ENCODE measurements at places on chromosomes 2 and 18. TPM values are rescaled to one million over a fixed set of nuclear protein-coding genes. Genes with fewer than 3 reads are reported as not detected.

GRCh38 chr2:155692106-155692505, 640.4 kb downstream of the NR4A2 start:
- DNase-seq, result no peak

The AQP12B gene
- not detected for total RNA-seq

DNA sequence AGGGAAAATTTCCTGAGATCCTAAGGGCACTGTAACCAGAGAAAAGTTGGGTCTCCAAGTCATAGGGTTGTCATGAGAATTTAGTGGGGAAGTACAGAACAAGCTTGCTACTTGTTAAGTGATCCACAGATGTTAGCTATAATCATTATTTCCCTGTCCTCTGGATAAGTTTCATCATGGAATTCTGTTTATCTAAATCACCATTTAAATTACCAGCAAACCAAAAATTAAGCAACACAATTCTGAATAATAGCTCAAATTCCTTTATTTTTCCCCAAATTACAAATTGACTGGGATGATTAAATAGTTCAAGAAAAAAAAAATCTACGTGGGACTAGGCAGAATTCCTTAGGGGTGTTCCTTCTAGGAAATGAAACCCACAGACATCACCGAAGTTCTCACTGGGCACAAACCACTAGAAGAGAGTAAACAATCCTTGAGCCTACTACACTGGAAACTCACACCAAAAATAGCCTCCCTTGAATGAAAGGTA, 159.5 kb downstream of the COL6A3 start:
- DNase-seq, result peak; percentile 45

The DCDC2C gene
- total RNA-seq, result not detected

- peak; percentile 19 for DNase-seq
Observed at GRCh38 chr2:6506361-6506794, 359.3 kb downstream of the CMPK2 start.

The ANKRD62 gene
- total RNA-seq, result not detected

DNA sequence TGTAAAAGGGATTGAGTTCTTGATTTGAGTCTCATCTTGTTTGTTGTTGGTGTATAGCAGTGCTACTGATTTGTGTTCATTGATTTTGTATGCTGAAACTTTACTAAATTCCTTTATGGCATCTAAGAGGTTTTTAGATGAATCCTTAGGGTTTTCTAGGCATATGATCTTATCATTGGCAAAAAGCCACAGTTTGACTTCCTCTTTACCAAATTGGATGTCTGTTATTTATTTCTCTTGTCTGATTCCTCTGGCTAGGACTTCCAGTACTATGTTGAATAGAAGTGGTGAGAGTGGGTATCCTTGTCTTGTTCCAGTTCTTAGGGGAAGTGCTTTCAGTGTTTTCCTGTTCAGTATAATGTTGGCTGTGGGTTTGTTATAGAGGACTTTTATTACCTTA, 4.8 kb downstream of the ANKAR start:
- no peak for DNase-seq

The MDH1 gene
- 407 TPM for total RNA-seq

GRCh38 chr2:72915907-72916742, 1.2 kb upstream of the EMX1 start:
- DNase-seq, result no peak

The LRP2 gene
- 0.10 TPM for total RNA-seq

DNA sequence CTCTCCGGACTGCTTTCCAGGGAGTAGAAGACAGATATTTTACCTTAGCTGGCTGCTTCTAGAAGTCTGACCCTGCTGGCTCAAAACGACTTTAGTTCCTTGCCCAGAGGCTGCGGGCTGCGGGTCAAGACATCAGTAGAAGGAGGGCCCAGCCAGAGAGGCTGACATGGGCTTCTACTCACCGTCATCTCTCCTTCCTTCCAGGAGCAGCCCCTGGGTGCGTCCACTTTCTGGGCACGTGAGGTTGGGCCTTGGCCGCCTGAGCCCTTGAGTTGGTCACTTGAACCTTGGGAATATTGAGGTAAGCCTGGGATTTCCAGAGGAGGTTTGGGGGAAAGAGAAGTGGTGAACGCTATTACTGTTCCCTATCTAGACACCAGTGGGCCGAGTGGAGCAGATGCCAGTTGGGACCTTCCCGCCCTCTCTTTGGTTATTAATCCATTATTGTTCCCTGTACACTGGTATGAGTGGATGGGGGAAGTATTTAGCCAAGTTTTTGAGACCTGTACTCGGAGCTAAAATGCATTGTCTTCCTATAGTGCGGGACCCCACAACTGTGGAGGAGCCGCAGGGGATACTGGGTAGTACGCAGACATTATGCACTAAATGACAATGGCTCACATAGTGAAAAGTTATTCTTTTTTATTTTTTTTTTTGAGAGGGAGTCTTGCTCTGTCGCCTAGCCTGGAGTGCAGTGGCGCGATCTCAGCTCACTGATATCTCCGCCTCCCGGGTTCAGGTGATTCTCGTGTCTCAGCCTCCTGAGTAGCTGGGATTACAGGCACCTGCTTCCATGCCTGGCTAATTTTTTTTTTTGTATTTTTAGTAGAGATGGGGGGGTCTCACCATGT, 26.3 kb upstream of the CASP8 start:
- DNase-seq, result no peak

DNA sequence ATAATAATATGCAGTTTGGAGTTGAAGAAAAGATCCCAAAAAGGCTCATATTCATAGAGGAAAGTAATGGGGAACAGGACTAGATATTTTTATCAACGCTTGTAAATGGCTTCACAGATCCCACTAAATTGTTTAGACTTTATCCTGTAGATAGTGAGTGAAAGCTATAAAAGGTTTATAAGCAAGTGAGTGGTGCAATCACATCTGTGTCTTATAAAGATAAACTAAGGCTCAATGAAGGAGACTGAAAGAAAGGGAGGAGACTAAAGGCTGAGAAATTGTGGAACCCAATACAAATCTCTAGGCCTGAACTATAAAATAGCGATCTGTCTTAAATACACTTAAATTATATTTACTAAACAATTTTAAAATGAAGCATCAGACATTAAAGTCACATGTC, 7.7 kb downstream of the SP3 start:
- DNase-seq, result no peak

DNA sequence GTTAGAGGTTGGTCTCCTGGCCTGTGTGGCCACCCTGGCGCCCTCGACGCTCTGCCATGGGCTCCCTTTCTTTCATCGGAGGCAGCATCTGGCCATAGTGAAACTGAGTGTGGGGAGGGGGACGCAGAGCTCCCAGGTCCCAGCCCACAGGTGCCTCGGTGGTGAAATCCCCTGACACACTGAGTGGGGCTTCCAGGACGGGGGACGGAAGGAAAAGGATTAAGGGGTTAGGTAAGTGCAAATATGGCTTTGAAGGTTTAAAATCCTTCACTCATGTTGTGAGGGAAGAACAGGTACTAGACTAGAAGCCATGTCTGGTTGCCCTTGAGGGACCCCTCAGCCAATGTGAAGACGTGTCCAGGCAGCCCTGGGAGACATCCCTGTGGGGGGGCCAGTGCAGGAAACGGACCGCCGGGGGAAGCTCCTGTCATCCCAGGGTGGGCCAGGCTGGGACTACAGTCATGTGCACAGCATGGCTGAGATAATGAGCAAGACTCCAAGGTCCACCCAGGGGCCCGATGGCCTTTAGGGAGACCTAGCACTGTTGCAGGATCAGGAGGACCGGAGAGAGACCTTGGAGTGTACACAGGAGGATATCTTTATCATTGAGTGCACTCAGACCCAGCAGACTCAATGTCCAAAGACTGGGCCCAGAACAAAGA, 36.3 kb downstream of the RTP5 start:
- DNase-seq, result no peak

The FSIP2 gene
- total RNA-seq, result under 0.01 TPM

The PJVK gene
- 1.1 TPM for total RNA-seq

DNA sequence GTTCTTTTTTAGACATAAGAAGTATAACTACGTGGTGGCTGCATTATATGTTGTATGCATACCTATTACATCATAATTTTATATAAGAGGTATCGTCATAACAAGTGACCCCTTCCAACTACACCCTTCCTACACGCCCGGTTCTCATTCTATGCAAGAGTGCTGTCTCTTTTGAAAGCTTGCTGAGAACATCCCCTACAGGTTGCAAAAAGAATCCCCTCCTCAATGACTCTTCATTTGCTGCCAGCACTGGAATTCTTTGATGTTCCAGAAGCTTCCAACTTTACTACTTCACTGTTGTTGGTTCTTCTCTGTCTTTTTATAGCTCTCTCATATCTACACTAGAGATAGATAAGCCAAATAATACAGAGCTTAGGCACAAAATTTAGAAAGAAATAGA, 66.4 kb downstream of the CDH7 start:
- no peak for DNase-seq

DNA sequence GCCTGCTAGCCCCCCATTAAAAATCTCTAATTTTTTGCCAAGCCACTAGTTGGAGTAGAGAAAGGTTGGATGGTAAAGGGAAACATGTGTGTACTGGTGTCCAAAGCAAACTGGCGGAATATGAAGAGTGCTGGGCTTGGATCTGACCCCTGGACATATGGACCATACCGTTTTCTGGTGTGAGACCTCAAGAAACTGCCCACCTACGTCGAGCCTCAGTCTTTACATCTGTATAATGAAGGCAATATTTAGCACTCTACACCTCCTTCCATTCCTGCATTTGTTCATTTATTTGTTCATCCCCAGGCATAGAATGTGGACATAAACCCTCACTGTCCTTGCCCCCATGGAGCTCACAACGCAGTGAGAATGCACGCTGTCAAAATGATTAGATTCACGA, 142.4 kb downstream of the RHBDD1 start:
- DNase-seq, result no peak

The EMILIN1 gene
- 10.8 TPM for total RNA-seq

DNA sequence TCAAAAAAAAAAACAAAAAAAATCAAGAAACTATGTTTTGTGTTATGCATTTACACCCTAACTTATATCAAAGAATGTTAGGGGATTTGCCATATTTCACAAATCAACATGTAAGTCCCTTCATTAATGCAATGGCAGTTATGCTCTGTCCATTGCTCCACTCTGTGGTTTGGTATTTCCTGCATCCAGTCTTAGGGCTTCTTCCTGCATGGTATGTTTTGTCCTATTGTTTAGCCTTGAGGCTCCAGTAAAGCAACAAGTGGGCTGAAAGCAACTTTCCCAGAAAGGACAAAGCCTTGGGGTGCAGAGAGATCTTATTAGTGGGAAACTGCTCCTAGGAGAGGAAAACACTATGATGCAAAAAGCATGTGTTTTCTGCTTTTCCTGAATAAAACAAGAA, 474.1 kb downstream of the IRS1 start:
- DNase-seq, result no peak

DNA sequence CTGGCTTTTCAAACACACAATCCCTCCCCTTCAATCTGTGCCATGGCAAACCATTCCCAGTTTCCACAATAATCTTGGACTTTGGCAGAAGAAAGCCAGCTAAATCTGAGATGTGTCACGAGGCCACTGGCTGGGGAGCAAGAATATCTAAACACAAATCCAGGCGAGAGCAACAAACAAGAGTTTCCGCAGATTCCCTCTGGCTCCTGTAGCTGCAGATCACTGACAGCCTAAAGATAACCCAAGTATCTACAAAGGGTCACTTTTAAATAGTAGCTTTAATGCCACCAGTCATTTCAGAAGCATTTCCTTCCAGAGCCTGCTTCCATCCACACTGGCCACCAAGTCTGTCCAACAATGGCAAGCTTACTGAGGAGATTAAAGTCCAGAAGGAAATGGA, 86.9 kb downstream of the ACVR1 start:
- no peak for DNase-seq

DNA sequence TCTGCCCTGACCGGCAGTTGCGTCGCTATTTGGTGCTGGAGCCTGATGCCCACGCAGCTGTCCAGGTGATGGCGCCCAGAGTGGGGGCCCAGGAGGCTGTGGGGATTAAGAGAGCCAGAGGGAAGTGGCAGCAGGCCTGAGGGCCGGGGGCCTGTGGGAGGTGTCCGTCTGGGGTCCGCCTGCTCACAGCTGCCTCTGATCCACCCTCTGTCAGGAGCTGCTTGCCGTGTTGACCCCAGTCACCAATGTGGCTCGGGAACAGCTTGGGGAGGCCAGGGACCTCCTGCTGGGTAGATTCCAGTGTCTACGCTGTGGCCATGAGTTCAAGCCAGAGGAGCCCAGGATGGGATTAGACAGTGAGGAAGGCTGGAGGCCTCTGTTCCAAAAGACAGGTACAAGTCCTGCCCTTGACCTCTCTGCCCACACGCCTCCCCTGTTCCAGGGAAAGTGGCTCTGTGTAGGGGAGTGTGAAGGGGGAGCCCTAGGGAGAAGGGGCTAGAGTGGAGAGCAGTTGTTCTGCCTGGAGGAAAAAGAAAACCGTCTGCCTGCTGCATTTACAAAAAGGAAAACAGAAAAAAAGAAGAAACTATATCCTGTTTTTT, 11.6 kb downstream of the STK11IP start:
- DNase-seq, result no peak

DNA sequence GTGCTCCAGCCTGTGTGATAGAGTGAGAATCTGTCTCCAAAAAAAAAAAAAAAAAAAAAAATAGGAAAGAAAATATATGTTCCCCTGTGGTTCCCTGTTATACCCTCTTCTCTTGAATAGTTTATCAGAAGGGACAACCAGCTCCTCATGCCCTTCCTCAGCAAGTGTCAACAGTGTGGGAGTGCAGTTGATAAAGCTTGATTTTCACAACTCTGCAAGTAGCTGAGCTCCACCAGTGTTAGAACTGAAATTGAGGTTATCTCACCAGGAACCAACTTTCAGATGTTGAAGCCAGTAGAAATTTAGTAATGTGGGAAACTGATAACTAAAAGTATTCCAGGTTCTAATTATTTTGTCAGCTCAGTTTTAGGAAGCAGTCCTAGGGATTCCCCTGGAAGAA, 25.1 kb downstream of the NEDD4L start:
- no peak for DNase-seq

DNA sequence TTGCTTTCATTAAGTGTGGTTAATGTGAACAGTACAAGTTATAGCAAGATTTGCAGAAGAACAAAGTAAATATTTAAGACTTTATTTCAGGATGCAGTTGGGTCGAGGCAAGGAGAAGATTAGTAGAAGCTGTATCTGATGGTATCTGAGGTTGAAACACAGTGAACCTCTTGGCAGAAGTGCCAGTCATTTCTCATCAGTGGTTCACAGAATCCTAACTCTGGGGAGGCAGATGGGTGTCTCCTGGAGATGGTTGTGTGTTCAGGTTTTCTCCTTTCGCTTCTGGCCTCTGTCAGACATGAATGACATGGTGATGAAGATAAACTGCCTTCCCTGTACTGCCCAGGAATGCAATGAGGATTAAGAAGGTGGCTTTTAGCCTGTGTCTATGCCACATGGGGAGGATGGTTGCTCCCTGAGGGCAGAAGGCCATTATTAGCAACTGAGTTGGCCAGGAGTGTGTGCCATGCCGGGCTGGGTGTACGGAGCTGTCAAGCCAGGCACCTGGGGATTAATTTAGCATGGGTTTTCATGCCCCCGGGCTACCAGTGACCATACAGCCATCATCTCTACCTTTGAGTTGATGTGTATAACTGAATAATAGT, 28.0 kb downstream of the MGAT5 start:
- DNase-seq, result no peak
